ENCODE measurements at places on chromosomes 3 and 15.

- no peak for DNase-seq
Measured at GRCh38 chr3:100913870-100914648, 79.2 kb downstream of the ABI3BP start.

GRCh38 chr15:72368325-72368724 is 7.5 kb downstream of the HEXA start:
- no peak for DNase-seq

DNA sequence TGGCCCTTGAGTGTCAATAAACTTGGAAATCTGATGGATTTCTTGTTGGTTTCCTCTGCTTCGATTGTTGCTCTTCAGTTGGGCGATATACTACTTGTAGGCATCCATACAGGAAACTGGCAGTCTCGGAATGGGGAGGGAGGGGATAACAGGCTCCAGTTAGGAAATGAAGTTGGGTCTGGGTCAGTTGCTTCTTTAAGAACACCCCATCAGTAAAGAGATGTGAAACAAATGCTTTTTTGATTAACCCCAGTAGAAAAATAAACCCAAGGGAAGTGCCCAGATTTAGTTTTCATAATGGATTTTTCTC is 681 bp downstream of the CHMP2B start:
- DNase-seq = no peak

GRCh38 chr3:50157827-50158529 is 2.9 kb downstream of the SEMA3F start:
- DNase-seq = no peak

- DNase-seq = no peak
Measured at GRCh38 chr3:127760361-127760760, 62.0 kb downstream of the MGLL start.

DNA sequence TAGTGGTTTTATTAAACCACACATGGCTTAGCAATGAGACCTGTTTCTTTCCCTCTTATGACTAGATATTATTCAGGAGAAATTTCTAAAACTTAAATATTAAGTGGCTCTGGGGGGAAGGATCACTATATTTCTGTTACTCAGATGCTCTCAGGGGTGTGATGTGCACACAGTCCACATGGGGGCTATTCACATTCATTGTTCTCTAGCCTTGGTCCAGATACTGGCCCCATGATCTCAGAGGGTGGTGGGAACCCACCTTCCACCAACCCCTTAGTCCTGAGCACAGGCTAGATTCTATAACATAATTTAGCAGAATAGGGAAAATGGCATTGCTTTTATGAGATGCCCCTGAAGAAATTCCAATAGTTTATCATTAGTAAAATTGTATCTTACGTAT is 149.0 kb upstream of the ST8SIA2 start:
- DNase-seq = no peak

DNA sequence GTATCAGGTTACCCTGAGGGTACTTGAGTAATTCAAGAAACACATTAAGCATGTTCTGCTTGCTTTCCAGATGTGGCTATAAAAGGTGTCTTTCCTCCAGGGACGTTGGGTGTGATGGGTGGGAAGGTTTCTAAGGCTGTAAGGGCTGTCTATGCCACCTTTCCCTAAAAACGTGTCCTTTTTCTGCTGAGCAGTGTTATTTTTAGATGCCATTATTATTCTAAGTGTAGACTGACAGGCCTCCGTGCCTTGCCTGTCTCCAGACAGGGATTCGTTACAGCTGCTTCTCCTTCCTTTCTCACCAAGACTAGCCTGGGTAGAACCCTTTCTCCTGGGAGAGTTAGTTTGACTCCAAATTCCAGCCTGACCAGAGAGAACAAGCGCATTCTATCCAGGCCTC is 26.8 kb upstream of the RHO start:
- DNase-seq = no peak

DNA sequence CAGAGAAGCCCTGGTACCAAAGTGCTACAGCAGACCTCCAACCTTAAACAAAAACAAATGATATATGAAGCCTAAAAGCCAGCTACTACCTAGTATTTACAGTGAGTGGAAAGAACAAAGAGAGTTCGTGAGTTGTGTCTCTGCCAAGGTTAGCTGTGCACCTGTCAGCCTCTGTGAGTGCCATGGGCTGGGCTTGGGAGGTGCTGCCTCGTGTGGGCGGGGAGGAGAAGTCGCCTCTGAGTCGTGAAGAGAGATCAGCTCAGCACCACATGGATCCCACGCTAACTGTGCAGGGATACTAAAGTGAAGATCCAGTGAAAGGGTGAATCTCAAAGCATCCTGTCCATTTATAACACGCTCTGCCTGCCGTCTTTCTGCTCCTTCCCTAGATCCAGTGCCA is 101.9 kb downstream of the CHDH start:
- DNase-seq = no peak
